ENCODE measurements at places on chromosomes 1 and 21. TPM values are rescaled to one million over a fixed set of nuclear protein-coding genes. Genes with fewer than 3 reads are reported as not detected.

GRCh38 chr21:23725576-23725975, 1881.7 kb downstream of the MRPL39 start:
- no peak for ATAC-seq

- ATAC-seq: peak; percentile 59
Measured at GRCh38 chr1:231806623-231807495, 180.3 kb downstream of the DISC1 start.

STYXL2 gene
- total RNA-seq: not detected

- ATAC-seq: no peak
Measured at GRCh38 chr1:41418857-41419583, 57.8 kb downstream of the FOXO6 start.

DNA sequence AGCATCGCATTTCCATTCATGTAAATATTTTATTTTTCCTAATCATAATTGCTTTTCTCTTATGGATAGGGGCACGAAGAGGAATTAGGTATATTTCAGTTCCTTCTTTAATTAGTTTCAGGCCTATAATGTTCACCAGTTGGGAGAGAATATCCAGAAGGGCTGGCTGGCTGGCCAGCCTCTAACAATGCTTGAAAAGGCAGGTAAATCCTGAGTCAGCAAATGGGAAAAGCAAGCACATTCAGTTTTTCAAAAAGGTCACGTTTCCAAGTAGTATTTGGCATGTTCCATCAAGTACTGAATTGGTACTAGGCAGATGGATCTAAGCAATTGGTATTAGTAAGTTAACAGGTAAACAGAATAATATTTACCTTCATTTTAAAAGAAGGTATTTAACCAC, 8.0 kb downstream of the RAB29 start:
- ATAC-seq: no peak

DNA sequence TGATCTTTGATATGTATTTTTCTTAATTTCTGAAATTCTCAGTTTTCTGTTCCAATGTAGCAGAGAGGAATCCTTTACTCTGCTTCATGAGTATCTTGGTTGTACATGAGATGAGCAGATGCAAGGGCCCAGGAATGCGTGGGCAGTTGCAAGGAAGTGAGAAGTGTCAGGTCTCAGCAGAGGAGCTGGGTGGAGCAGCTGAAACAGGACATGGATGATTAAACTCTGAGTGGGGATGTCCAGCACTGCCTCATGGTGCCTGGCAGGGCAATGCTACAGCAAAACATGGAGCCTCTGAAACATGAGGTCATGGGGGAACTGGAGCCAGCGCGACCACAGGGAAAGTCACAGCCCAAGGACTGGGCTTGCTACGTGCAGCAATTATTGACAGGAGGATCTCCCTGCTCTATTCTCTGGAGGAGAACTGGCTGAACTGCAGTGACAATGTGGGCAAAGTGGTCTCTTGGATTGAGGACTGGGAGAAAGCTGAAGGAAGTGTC, 48.4 kb downstream of the COLGALT2 start:
- peak; percentile 93 for ATAC-seq

GRCh38 chr1:212545941-212546635, 62.5 kb upstream of the ATF3 start:
- no peak for ATAC-seq

DNA sequence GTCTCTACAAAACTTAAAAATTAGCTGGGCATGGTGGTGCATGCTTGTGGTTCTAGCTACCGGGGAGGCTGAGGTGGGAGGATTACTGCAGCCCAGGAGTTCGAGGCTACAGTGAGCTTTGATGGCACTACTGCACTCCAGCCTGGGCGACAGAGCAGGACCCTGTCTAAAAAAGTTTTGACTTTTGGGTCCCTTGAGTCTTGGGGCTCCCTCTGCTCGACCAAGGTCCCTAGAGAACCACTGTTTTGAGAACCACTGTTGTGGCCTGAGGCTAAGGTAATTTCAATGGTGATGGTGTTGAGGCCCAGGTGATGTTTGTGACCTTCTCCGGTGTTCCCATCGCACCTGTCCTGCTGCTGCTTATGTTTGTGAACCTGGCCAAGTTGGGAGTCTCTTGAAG, 3.1 kb upstream of the CAMTA1 start:
- no peak for ATAC-seq

GRCh38 chr1:217495249-217495648, 135.6 kb downstream of the GPATCH2 start:
- peak; percentile 52 for ATAC-seq

CDK18 gene
- total RNA-seq: 3.0 TPM

- no peak for ATAC-seq
Measured at GRCh38 chr1:31666263-31666963, 21.7 kb upstream of the PEF1 start.

GRCh38 chr21:38667291-38667870, 138.3 kb upstream of the ETS2 start:
- ATAC-seq: no peak

GRCh38 chr1:40769815-40770214, 13.8 kb upstream of the KCNQ4 start:
- no peak for ATAC-seq

DNA sequence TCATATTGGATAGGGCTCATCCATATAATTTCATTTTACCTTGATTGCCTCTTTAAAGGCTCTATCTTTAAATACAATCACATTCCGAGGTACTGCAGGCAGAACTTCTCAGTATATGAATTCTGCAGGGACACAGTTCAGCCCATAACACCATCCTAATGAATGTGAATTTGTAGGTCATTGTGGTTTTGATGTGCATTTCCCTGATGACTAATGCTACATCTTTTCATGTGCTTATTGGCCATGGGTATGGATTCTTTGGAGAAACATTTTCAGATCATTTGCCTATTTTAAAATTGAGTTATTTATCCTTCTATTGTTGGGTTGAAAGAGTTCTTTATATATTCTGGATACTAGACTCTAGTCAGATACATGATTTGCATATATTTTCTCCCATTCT, 9.6 kb upstream of the RPS6KC1 start:
- no peak for ATAC-seq

- no peak for ATAC-seq
Measured at GRCh38 chr1:117180147-117180967, 30.4 kb downstream of the VTCN1 start.

GRCh38 chr1:15279576-15280230, 32.7 kb downstream of the FHAD1 start:
- ATAC-seq: no peak

DNA sequence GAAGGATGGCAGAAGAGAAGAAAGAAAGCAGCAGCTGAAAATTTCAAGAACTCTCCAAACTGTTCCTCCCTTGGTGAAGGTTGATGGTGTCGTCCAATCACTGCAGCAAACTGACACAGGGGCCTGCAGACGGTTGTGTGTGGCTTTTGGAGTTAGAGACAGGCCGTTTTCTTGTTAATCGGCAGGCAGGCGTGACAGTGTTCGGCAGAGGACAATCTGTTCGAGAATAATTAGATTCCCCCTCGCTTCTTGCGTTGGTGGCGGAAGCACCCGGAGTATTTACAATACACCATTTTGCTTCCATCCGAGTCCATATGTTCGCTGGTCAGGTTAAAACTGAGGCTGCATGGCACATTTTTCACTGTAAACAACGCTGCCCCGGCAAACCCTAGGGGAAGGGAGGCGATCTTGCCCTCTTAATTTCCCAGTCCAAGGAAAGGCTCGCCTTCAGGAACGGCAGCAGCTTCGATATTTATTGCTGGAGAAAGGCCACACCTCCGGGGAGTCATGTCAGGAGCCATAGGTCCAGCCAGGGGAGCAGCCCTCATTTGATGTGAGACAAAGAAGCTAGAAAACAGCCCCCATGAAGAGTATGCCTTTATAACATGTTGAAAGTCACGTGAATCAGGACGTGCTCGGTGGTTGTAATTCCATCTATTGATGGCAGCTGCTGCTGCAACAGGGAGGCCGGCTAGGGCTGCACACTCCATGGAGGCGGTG, 360.1 kb downstream of the SMYD3 start:
- no peak for ATAC-seq

DNA sequence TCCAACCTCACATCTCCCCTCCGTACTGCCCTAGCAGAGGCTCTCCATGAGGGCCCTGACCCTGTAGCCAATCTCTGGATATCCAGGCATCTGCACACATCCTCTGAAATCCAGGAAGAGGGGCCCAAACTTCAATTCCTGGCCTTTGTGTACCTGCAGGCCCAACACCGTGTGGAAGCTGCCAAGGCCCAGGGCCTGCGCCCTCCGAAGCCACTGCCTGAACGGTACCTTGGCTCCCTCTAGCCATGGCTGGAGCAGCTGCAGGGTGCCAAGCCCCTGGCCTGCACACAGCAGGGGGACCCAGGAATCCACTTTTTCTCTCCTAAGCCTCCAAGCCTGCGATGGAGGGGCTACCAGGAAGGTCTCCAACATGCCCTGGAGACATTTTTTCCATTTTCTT, 84.2 kb downstream of the PTGER3 start:
- no peak for ATAC-seq

DNA sequence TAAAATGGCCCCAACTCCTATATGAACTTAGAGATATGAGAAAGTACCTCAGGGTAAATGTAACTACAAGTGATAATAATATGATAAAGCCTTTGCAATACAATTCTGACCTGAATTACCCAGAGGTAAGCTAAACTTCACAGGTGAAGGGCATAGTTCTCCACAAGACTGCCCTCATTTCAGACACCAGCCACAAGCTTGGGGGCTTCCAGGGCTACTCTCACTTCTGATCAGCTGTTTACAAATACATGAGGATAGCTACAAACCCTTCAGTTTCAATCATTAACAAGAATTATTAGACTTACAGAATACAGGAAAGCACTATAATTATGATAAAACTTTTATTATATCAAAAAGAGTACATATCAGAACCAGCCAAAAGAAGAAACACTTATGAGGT, 18.7 kb upstream of the DPH5 start:
- ATAC-seq: no peak

DNA sequence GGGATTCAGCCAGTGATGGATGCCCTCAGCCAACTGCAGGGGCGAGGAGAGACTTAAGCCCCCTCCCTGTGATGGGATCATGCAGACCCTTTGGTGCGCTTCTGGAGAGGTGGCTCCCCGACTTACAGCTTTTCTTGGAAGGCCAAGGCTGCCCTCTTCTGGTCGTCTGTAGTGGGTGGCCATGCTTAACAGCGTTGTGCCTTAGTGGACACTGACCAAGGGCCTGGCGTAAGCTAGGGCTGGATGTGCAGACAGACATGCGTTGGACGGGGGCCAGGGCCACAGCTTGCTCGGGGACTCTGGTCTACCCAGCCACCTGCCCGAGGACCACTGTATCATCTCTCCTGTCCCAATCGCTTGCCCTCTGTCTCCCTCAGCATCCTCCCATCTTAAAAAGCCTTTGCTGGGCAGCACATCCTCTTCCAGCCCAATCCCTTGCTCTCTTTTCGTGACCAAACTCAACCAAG, 5.5 kb downstream of the AZIN2 start:
- peak; percentile 64 for ATAC-seq

C8A gene
- not detected for total RNA-seq

ZBTB8A gene
- total RNA-seq: 0.03 TPM

S100B gene
- total RNA-seq: not detected
